ENCODE measurements at places on chromosomes 5 and 9.

GRCh38 chr9:93483497-93483896 lies 30.1 kb upstream of the FAM120AOS start:
- no peak for DNase-seq

DNA sequence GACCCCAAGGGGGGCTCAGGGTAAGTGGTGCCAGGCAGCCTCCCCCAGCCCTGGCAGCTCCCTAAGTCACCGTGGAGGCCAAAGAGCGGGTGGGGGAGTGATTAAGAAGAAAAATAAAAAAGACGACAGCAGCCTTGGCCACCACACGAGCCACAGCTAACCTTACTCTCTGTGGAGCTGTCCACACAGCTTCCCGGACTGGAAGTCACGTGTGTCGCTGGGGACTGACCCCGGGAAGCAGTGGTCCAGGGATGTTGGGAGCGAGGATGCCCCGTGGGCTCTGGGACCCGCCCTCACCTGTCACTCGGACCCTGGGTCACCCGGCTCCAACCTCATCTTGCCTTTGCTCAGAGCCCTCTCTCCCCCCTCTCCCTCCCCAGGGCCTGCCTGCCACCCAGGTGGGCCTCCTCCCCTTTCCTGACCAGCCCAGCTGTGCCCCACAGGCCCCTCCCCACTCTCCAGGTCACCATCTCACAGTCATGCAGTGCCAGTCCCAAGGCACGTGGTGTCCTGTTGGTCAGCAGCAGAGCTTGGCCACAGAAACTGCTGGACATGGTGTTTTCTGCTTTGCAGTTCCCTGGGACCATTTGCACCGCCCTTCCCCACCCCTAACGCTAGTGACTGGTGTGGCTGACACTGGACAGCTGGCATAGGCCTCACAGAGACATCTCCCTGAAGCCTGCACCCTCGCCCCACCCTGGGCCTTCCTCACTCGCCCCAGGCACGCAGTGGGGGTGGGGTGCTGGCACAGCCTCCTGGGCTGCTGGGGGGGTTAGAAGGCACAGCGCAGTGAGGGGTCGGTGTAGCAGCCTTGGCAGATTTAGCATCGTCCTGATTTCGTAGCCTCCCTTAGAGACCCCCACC lies 9.8 kb upstream of the EXOC3 start:
- DNase-seq, result no peak

DNA sequence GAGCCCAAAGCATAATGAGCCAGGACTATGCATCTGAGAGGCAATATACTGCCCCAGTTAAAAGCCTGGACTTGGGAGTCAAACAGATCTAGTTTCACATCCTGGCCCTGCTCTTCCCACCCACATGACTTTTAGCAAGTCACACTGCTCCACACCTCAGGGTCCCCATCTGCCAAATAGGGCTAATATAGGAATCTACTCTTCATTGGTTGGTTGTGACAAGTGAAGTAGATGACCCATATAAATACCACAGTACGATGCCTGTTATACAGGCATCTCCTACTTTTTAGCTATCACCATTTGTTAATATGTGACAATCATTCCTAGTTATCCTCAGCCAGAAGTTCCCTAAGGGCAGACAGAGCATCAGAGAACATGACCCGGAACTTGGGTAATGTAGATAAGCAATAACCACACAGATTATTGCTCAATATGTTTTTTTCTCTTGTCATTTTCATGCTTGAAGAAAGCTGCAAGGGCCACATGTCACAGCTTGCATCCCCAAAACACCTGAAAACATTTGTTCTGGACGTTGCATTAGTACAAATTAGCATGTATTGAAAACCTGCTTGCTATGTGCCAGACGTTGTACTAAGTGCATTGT lies 20.4 kb downstream of the ADAM19 start:
- no peak for DNase-seq

- DNase-seq, result no peak
These were observed 28.4 kb downstream of the PAPPA start for GRCh38 chr9:116181853-116182610.

- no peak for DNase-seq
These were observed 456.7 kb downstream of the ZNF608 start for GRCh38 chr5:124289641-124290311.

DNA sequence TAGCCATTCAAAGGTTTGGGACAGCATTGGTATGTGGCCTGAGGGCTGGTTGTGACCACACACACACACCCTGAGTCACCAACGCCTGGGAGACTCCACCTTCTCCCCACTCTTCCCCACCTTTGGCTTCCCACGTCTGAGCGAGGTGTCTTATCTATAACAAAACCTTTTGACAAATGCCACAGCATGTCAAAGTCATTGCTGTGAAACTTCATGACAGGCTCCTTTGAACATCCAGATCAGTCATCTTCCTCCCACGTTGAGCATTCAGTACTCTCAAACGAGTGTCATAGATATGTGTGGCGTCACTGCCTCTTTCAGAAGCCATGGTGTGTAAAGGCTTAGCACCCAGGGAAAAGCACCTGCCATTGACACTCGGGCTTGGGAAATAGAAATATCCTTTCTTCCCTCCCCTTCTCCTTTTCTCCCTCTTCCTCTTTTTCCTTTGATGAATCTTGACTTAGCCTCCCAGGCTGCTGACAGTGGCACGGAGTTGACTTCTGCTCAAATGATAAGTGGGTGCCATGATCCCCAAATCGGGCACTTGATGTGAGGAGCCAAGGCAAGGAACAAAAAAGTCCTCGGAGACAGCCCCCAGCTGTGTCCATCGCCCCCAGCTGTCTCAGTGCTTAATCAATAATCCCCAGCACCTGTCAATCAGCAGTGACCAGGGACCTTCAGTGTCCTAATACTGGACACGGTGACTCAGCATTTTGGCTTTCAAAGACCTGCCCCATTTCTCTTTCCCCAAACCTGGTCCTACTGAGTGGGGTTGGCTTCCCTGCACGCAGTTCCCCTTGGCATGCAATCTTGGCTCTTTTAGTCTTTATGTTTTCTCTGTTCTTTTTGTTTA lies 114.8 kb downstream of the FGF18 start:
- DNase-seq, result no peak

DNA sequence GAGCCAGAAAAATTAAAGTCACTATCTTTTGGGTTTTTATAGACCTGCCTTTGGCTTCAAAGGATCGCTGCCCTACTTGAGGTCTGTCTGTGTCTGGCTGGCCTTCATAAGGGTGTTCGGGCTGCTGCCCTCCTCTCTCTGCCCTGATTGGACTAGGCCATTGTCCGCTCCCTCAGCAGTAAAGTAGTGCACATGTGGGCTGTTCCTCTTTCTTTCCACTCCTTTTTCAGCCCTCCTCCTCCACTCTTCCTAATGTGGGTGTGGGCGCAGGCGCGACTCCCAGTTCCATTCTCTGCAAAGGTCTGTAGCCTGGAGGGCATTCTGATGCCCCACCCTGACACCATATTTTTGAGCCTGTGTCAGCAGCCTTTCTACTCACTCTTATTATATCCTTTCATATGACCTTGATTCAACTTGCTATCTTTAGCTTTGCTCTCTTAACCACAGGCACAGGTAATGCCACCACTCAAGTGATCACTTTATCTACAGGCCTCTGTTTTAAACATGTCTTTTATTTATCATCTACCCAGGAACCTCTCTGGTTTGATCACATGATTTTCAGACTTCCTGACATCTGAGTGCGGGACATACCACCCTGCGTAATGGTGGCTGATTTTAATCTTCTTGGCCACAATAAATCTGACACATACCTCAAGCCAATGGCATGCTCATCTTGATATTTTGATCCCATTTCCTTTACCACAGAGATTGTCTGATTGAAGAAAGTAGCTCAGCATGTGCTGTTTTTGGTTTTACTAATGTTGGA lies 144.5 kb downstream of the AOPEP start:
- DNase-seq, result no peak

- DNase-seq, result no peak
These were observed 188.8 kb downstream of the COMMD10 start for GRCh38 chr5:116273448-116274242.

GRCh38 chr9:113368982-113369854 lies 7.6 kb downstream of the HDHD3 start:
- DNase-seq, result no peak

DNA sequence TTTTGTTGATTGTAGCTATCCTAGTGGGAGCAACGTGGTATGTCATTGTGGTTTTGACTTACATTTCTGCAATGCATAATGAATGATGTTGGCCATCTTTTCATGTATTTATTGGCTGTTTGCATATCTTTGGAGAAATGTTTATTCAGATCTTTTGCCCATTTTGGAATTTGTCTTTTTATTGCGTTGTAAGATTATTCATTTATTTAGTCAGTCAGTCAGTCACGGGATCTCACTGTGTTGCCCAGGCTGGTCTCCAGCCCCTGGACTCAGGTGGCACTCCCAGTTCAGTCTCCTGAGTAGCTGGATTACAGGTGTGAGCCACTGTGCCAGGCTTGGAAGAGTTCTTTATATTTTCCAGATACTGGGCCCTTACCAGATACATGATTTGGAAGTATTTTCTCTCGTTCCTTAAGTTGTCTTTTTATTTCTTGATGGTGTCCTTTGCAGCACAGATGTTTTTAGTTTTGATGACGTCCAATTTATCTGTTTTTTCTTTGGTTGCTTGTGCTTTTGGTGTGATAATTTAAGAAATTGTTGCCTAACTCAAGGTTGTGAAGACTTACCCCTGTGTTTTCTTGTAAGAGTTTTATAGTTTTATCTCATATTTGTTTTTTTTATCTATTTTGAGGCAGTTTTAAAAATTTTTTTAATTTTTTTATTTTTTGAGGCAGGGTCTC lies 67.1 kb downstream of the EHMT1 start:
- peak; percentile 25 for DNase-seq

GRCh38 chr9:115144706-115145105 lies 26.7 kb upstream of the TNC start:
- peak; percentile 67 for DNase-seq

GRCh38 chr5:142872217-142872616 lies 102.0 kb downstream of the ARHGAP26 start:
- DNase-seq, result no peak

DNA sequence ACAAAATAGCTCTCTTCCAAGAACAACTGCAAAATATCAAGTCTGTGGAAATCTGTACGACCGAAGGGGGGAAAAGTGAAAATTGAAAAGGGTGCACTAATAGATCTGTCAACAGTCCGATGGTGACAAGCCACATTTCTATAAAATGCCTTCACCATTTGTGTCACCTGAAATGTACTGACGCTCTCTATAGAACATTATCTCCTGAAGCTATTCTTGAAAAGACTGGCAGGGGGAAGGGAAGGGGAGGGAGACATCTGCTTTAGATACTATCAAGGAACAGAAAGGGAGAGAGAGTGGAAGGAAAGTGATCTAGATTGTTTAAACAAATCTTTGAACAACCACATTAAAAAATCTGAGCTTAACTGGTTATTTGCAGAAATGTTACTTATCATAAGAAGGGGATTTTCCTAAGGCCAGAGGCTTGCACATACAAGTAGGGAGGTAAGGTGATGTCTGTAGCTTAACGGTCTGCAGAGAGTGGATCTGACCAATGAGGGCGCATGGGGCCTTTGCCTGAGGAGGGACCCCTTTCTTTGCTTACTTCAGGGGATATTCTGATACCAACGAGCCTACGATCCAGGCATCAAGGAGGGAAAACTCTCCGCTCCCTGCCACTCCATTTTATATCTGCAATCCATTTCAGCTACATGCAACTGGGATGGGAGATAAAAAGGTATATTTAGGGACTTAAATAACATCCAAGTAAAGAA lies 92.1 kb downstream of the CRB2 start:
- DNase-seq, result no peak

GRCh38 chr5:60841361-60841760 lies 2.7 kb downstream of the ELOVL7 start:
- no peak for DNase-seq

- no peak for DNase-seq
These were observed 272.2 kb downstream of the BNC2 start for GRCh38 chr9:16598316-16598715.

DNA sequence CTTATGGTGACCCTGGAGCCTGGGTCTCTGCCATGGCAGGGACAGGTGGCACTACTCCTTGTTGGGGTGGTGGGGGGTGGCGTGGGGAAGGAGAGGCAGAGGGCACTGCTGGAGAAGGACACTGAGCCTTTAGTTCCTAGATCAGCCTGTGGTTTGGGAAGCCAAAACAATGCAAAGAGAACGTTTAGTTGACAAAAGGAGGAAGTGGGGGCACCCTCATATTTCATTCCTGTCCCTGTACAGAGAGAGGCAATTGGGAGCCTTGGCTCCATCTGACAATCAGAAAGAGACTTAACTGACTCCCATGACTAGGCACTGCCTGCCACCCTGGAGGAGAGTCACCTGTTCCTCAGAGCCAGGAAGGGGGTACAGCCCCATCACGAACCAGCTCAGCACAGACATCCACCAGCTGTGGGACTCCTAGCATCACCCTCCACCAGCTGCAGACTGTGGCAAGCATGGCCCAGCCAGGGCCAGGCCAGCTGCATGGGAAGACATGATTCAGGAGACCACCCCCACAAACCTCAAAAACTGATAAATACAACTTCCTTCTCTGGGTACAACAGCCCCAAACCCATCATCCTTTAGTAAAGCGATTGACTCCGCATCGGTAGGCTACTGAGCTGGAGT lies 257.5 kb downstream of the HSPA4 start:
- DNase-seq, result no peak

DNA sequence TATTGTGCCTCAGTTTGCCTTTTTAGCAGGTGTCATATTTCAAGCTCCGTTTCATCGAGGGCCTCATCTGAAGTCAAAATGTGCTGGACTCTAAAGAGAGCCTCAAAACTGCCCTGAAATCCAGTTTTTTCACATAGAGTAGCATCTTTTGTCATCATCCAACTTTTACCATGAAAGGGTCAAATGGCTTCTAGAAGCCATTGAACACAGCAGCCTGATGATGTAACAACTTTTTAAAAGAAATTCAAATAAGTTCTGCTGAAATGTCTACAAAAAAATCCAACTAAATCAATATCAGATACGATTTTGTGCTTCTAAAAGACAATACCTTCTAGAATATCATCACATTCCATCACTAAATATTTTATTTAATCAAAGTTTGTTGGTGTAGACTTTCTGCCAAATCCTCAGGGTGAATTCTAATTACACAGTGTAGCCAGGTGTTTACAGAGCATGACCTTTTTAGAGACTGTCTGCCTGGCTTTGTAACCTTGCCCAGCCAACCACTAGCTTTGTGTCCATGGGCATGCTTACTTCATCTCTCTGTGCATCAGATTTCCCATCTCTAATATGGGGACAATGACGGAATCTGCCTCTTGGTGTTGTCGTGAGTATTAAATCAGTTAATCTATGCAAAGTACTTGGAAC lies 505.0 kb downstream of the EBF1 start:
- no peak for DNase-seq

GRCh38 chr5:134527156-134527960 lies 1.9 kb downstream of the JADE2 start:
- DNase-seq, result peak; percentile 66

- DNase-seq, result no peak
These were observed 130.7 kb downstream of the EDIL3 start for GRCh38 chr5:84253946-84254345.

GRCh38 chr5:2575292-2575691 lies 176.2 kb downstream of the IRX2 start:
- DNase-seq, result no peak

GRCh38 chr9:73081979-73082657 lies 69.5 kb upstream of the ANXA1 start:
- peak; percentile 8 for DNase-seq
